ENCODE measurements at places on chromosomes 3 and 15.

GRCh38 chr15:58060575-58060974 is 4.9 kb downstream of the ALDH1A2 start:
- no peak for DNase-seq

DNA sequence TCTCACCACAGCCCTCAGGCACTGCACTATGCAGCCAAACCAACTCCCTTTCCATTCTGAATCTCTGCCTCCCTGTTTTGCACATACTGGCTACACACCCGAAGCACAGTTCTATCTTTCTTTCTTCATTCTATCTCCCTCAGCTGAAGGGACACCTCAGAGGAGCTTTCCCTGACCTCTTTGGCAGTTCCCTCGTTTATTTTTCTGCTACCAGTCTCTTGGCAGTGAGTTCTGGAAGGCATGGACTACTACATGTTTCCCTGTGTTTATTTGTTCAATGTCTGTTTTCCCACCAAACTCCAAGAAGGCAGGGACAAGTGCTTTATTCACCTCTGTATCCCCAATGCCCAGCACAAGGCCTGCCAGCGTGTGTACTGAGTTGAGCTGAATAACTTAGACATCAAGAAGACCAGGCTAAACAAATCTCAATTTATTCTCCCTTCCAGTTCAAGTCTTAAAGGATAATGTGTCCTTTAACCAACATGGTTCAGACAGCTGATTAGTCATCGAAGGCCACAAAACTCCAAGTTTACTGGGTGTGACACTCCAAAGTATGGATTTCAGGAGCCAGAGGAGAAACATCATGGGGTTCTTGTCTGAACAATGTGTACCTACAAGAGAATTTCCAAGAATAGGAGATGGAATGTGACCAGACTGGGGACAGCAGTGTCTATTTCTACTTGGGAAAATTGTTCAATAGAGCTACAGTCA is 260.1 kb upstream of the CTNNB1 start:
- DNase-seq: no peak

- no peak for DNase-seq
Observed at GRCh38 chr3:149581681-149582370, 76.0 kb downstream of the WWTR1 start.

GRCh38 chr15:88998980-88999713 is 86.0 kb upstream of the MFGE8 start:
- DNase-seq: no peak

DNA sequence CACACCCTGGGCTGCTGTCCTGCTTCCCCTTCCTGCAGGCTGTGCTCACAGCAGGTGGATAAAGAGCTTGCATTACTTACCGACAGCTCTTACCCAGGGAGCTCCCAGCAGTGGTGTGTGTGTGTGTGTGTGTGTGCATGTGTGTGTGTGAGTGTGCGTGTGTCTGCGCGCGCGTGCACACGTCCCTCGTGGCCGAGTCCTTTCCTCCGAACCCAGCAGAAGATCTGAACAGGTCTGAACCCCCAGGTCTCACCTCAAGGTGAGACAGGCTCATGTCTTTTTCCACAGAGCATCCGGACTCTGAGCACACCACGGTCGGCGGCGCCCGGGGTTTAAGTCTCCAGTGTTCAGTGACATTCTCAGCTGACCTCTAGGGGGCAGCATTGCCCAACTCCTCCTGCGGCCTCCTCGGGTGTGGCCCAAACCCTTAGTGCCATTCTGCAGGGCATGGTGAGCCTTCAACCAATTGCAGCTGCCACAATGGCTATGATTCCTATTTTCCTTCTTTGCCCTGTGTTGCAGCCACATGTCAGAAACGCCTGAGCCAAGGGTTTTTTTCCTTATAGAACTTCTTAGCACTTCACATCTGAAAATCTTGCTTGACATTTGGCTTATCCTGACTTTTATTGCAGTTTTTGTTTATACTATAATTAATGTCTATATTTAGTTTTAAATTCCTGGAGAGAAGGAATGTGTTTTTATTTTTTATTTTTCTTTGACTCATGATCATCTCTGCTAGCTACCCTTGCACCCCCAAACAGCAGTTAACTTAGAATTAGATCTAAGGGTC is 64.1 kb upstream of the KLHL25 start:
- DNase-seq: peak; percentile 32

- no peak for DNase-seq
Observed at GRCh38 chr3:196016485-196016884, 65.4 kb downstream of the TFRC start.

- no peak for DNase-seq
Observed at GRCh38 chr3:134136604-134137003, 106.9 kb upstream of the SLCO2A1 start.

DNA sequence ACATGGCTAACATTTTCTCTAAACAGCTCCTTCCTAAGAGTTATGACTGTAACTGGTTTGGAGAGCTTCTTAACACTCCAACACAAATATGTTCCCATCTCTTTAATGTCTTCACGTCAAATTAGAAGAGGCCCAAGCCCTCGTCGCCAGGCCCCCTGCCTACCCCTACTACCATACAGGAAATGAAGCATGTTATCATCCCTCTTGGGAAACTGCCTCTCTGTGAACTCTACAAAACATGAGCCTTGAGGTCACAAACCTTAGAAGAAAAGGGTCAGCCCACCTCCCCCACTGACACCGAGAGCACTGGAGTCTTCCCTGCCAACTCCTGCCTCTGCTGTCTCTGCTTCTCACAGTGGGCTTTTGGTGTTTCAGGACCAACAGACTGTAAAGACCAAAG is 243.1 kb upstream of the STT3B start:
- no peak for DNase-seq

DNA sequence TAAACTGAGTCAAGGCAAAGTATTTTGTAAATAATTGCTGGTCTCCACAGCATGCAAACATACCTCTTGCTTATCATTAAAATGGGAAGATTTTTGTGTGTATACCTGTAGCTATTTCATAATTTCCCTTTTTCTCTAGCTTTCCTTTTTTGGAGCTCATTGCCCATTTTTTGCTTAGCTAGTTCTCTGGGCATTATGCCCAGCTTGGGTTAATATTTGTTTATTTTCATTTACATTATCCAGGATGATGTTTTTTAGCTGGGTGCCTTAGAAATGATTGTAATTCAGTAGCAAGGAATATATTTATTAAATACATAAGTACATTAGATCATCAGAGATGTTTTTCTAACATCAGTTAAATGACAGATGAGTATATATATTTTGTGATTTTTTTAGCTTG is 1271.7 kb upstream of the GBE1 start:
- DNase-seq: no peak

DNA sequence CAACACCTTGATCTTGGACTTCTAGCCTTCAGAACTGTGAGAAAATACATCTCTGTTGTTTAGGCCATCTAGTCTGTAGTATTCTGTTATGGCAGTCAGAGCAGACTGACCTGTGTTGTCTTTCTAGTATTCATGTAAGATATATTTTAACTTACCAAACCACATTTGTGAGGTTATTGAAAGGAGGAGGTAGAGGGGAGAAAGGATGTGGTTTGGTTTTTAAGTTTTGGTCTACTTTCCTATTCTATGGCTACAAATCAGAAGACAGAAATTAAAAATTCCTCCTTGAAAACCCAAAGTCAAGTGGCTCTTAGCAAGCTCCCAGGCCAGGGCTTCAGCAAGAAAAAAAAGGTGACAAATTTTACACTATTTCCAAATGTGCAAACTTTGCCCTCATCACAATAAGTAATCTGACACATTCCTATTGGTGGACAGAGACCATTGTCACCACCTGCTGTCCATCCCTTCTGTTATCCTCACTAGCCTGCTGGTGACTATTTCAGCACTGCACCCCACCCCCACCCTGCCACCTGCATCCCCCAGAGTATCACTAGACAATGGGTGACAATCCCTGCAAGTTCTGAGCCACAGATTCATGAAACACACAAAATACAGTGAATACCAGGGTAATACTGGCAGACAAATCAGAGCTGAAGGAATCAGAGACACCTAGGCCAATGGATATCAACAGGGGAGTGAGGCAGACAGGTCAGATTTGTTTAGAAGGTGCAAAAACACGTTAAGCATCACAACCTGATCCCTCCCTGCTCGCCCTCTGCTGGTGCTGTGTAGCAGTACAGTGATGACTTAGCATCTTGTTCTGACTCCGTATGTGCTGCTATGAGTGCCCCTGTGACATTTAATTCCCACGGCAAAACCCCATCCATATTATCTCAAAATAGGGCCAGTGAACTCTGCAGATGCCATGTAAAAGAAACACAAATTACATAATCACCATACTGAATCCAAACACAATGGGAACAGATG is 79.0 kb upstream of the DCLK3 start:
- peak; percentile 12 for DNase-seq

DNA sequence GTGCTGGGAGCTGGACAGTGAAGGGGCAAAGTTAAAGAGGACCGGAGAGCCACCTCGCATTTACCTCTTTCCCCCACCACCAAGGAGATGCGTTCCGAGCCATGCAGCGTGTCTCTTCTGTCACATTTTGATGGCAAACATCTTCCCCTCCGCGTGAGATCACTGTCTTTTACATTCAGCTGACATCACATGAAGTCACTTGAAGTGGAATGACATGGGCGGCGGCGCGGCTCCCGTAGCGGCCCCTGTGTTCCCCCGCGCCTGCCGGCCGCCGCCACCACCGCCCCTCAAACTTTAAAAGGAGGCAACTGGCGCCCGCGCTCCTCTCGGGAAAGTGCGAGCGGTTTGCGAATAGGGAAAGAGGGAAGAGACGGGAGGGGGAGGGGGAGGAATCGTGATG is at the start of gene FEZF2:
FEZF2 (minus strand) TSS at position 336 of the 400 bp plus-strand sequence. CDS start 682 bp downstream, outside the sequence.
- DNase-seq: no peak

GRCh38 chr3:121274411-121274810 is 271.4 kb downstream of the POLQ start:
- DNase-seq: no peak

GRCh38 chr3:29281094-29281343 is 148 bp downstream of the RBMS3 start:
- no peak for DNase-seq

DNA sequence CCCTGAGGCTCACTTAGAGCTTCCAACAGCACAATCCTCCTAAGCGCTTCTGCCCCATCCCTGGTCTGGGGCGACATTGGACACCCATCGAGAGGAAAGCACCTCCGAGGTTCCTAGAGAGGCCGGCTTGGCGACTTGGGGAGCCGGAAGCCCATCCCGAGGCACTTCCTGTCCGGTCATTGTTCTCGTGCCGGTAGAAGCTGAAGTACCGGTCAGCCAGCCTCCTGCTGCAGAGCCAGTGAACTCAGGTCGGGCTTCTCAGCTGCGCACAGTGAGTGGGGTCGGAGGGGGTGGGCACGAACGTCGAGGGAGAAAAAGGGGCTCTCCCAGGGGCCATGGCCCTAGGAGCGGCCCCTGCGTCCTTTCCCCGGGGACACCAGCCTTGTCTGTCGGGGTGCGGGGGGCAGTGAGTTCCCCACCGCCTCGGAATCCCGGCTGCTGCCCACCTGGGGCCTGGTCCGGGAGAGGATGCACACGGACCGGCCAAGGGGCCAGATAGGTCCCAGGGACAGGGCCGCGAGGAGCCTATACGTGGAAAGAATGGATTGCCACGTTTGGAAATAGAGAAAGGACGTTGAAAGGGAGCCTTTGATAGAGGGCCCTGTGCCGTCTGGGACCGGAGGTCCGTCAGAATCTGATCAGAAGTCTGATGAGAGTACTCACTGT is at the start of gene ZNF35:
ZNF35 (plus strand) TSS at position 169 of the 666 bp plus-strand sequence. CDS start 2,336 bp downstream, outside the sequence.
- DNase-seq: no peak

DNA sequence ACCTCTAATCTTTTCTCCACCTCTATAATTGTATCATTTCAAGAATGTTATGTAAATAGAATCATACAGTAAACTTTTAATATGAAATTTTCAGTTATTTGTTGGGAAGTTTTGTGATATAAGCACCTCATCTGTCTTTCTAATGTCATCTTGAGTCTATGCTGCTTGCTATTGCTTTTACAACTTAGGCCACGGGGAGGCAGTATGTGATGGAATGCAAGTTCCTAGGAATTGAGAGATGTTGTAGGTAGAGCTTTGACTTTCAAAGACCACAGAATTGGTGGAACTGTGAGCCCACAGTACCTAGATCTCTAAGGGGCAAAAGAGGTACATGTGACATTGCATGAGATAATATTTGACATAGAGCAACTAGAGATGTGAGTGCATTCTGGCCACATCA is 328.3 kb downstream of the MFSD1 start:
- no peak for DNase-seq

All from activated CD8-positive, alpha-beta memory T cell treated with anti-CD3 and anti-CD28 coated beads for 1 hour (primary cell).